ENCODE measurements at places on chromosomes 5 and 9. TPM values are rescaled to one million over a fixed set of nuclear protein-coding genes. Genes with fewer than 3 reads are reported as not detected.

GRCh38 chr5:157026789-157027424, 32.0 kb downstream of the HAVCR1 start:
- DNase-seq, result no peak

GRCh38 chr9:18390393-18390792, 83.6 kb upstream of the ADAMTSL1 start:
- DNase-seq, result no peak

DNA sequence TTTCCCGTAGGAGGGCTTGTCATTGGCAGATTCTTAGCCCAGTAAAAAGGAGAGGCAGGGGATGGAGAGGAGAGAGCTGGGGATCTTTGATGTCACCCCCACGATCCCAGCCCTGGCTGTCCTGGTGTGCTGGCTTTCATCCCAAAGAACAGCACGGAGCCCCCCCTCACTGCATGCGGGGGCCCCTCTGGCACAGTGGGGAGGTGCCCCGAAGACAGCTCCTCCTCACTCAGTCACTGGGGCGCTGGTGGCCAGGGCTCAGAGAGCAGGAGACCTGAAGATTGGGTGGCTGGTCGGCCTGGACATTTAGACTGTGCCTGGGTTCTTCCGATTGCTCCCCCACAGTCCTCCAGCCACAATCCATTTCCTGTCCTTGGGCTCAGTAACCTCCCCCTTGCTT, 207.5 kb downstream of the MELK start:
- no peak for DNase-seq

DNA sequence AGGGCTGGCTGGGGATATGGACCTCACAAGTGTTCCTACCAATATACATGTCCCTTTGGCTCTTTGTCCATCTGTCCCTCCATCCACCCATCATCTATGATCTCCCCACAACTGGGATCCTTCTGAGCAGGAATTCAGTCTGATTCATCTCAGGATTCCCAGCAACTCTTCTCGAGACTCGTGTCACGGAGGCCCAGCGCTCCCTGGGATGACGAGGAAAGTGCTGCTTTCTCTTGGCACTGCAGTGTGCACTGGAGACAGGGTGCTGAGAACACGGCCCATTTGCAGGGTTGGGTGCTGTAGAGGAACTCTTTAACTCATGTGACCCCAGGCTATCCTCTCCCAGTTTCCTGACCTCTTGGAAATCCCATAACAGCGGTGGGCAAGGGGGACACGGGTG, 72.9 kb downstream of the ANGPTL2 start:
- no peak for DNase-seq

The PCDHGB7 gene
- polyA plus RNA-seq, result 9.1 TPM

The SH3RF2 gene
- polyA plus RNA-seq, result 9.2 TPM
